ENCODE measurements at places on chromosomes 3 and 15.

- no peak for DNase-seq
Observed at GRCh38 chr3:22373182-22373581, 622.2 kb upstream of the ZNF385D start.

DNA sequence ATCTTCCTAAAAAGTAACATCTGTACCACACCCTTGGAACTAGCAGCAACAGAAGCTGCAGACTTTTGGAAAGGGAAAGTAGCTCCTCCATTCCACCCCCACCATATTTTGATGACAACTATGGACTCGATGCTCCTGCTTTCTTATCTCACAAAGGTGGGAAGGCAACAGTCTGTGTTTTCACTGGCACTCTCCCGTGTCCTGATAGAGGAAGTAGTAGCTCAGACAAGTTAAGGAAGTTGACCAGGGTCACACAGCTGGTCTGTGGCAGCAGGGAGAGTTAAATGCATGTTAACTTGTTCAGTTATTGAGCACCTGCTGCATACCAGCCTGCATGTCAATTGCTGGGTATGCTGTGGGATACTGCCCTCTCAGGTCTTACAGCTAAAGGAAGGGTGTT is 33.1 kb downstream of the BHLHE40 start:
- DNase-seq, result no peak

GRCh38 chr3:94050546-94050945 is 12.2 kb downstream of the DHFR2 start:
- DNase-seq, result no peak

GRCh38 chr3:190265126-190265525 is 57.1 kb downstream of the CLDN1 start:
- DNase-seq, result no peak

- no peak for DNase-seq
Observed at GRCh38 chr3:193996221-193996620, 139.7 kb upstream of the HES1 start.

GRCh38 chr3:37849146-37849923 is 12.3 kb upstream of the CTDSPL start:
- DNase-seq, result no peak

- no peak for DNase-seq
Observed at GRCh38 chr3:52678265-52679198, 7.2 kb downstream of the PBRM1 start.

GRCh38 chr15:98772895-98773294 is 124.6 kb downstream of the IGF1R start:
- no peak for DNase-seq

DNA sequence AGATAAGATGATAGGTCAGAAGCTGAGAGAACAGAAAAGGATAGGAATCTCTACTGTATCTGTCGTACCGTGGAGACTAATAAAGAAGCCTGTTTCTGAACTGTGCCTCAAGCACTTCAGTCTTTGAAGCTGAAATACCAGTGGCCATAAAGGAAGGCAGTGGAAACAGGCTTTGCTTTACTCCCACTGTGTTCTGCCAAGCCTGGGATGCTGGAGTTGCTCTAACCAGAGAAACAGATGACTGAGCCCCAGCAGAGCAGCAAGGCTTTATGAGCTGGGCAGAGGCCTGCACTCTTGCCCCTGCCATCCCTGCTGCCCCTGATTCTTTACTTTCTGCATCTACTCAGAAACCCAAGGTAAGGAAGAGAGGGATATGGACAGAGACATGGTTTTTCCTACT is 89.4 kb downstream of the PDE8A start:
- DNase-seq, result no peak

DNA sequence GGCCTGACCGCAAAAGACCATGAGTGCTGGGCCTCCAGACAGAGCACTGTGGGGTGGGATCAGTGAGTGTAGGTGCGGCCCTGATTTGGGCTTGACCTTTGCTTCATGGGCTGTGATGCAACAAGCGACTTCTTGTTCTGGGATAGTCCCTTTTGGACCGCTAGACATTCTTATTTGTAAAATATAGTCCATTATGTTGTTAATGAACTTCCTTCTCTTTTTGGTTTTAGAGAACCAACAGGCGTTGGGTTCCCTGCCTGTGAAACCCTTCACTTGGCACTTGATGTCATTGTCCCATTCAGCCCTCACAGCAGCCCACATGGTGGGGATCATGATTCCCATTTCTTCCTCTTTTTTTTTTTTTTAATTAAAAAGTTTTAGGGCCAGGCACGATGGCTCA is 15.8 kb upstream of the TRH start:
- no peak for DNase-seq

GRCh38 chr15:59691194-59691805 is 2.2 kb upstream of the BNIP2 start:
- DNase-seq, result peak; percentile 17

DNA sequence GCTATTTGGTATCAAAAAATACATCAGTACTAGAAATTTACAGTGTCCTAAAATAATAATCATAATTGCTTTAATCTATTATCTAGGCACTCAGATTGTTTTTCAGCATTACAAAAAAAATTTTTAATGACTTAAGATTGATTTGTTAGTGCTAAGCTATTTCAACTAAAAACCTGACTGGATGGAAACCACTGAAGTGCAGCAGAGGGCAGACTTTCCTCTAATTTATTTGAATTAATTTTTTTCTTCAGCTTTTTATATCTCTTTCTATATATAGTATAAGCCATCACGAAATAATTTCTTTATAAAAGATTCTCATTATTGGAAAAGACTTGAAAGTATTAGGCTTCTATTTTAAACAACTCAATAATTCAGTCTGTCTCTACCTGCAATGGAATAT is 131.4 kb downstream of the IQCH start:
- DNase-seq, result no peak

DNA sequence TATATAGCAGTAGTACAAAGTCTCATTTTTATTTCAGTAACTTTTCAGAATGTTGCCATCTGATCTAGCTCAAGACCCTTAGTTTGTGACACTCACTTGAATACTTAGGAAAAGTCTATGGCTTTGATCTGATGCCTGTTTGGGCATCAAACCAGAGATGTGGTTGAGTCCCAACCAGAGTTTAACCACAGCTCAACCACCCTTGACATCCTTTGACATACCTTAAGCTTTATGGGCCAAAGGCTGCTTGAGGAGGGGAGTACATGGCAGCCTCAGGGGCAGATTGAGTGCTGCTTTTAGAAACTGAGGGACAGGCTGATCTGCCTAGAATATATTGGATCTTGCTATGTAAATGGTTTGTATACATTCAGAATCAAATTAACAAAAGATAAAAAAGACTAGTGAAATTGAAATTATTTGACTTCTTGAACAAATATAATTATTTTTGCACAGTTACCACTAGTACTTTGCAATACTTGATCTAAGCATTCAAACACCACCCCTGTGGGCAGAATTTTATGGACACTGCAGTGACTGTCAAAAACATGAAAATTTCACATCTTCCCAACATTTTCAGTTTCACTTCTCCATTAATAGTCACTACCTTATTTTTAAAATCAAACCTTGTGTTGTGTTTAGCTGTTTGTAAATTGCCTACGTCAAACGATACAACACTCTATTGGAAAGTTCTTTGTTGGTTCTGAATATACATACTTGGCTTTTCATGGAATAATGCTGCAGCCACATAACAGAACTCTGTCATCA is 199.8 kb downstream of the UBE2E2 start:
- no peak for DNase-seq

- DNase-seq, result no peak
Observed at GRCh38 chr3:81851176-81851575, 89.7 kb upstream of the GBE1 start.

DNA sequence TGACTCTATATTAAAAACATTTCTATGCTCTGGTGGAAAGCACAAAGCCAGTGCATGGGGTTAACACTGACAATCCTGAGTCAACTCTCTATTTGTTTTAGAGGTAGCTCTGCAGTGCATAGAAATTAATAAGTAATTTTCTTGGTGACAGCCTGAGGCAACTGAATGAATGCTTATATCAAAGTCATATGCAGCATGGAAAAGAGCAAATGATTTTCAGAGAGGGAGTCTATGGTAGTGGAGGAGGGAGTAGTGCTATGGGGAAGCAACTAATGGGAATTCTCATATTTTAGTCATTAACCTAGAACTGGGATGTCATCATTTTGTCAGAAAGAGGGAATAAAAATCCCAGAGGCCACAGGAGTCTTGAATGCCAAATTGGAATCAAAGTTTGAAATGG is 99.1 kb downstream of the CLSTN2 start:
- no peak for DNase-seq

- DNase-seq, result no peak
Observed at GRCh38 chr3:6803619-6804018, 57.3 kb upstream of the GRM7 start.

DNA sequence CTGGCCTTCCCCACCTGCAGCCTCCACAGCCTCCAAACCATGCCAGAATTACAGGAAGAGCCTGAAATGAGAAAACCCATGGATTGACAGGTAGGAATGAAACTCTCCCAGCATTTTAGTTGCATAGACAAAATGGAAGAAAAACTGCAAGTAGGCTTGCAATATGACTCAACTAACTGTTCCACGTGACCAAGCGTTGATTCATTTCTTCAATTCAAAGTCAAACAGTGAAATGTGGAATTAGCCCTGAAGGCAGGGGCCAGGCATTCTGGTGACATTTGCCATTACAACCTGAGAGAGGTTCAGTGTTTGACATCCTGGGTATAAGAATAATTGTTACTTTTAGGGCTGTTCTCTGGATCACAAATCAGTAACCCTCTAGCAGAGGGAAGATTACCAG is 676.5 kb upstream of the CFAP20DC start:
- DNase-seq, result no peak

GRCh38 chr3:11928381-11928780 is 75.8 kb upstream of the SYN2 start:
- DNase-seq, result no peak

DNA sequence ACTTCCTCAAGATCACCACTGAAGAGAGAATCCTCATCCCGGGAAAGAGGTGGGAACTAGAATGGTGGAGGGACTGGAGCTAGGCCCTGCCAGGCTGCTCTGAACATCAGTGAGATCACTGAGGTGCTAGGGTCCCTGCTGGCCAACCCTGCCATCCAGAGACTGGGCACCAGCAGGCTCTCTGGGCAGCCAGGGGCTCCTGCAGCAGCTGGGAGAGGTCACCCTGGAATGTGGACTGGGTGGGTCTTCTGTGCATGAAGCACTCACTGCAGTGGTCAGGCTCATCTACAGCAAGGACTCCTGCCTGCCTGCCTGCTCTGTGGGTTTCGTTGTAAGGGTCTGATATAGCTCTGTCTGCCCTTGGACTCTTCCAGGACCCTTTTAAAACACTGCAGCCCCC is 24.9 kb downstream of the ALS2CL start:
- DNase-seq, result no peak

- no peak for DNase-seq
Observed at GRCh38 chr3:194512895-194513601, 26.2 kb upstream of the ATP13A3 start.

- DNase-seq, result no peak
Observed at GRCh38 chr3:128575777-128576176, 74.8 kb downstream of the RPN1 start.

DNA sequence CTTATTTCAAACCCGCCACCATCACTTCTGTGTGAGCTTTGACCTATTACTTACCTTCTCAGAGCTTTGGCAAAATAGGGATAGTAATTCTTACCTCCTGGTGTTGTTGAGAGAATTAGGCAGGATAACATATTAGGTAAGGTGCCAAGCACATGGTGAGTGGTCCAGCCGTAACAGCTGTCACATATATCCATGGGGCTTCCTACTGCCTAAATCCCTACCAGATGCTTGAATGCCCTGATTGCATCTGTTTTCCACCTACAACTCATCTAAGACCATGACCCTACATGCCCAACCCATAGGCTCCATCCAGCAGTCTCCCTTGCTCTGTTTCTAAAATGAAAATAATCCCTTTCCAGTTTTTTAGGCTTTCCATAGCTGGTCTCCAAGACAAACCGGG is 162.3 kb upstream of the NR2E3 start:
- no peak for DNase-seq

DNA sequence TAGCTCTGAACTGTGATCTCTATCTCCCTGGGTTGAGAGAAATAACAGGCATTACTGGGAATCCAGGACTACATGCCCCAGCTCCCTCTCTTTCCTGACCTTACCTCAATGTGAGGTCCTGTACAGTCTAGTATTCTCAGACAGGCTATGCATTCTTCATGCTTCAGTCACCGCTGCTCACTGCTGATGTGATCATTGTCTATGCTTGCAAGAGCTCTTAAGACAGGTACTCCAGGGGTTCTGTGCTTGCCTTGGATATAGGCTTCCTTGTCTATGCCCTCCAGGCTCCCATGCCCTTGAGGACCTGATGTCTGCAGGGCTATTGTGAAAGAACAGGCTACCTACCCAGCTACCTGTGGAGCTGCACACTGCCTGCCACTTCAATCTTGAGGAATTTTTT is 183.6 kb downstream of the MBNL1 start:
- no peak for DNase-seq

DNA sequence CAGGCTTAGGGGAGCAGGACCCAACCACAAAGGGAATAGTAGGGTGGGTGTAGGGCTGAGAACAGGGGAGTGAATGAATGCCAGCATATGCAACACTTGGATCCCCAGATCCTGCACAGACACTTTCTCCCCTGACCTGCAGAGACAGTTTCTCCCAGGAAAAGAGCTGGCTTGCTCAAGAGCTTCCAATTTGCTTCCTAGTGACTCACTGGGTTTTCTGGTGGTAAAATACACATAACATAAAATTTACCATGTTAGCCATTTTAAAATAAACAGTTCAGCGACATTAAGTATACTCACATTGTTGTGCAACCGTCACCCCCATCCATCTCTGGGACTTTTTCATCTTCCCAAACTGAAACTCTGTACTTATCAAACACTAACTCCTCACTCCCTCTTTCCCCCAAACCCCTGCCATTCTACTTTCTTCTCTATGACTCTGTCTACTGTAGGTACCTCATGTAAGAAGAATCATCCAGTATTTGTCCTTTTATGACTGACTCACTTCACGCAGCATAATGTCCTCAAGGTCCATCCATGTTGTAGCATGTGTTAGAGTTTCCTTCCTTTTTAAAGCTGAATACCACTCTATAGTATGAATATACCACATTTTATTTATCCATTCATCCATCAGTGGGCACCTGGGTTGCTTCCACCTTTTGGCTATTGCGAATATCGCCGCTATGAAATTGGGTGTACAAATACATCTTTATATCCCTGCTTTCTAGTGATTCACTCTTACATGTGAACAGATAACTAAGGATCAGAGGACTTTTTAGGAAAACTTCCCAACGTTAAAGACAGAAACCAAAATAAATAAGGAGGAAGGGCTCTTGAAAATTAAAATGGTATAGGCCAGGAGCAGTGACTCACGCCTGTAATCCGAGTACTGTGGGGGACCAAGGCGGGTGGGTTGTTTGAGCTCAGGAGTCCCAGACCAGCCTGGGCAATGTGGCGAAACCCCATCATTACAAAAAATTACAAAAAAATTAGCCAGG is 95.6 kb upstream of the TJP1 start:
- DNase-seq, result no peak

DNA sequence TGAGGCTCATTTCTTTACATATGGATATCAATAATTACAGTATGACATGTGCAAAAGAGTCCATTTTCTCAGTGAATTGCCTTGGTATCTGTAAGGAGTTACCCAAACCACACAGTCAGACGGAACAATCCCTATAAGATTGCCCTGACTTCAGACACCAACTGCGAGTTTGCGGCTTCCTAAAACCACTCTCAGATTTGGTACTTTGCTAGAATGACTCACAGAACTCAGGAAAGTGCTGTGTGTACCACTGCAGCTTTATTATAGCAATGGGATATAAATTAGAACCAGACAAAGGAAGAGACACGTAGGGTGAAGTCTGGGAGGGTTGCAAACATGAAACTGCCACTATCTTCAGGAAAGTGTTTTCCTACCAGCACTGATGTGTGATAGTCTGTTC is 45.8 kb upstream of the ATP13A3 start:
- no peak for DNase-seq

Data from stimulated activated CD8-positive, alpha-beta memory T cell treated with anti-CD3 and anti-CD28 coated beads, Interleukin-4, amount 100 ng/mL, for 1 hour (primary cell).